ENCODE measurements at places on chromosomes 2 and 18.

- no peak for DNase-seq
These were observed 8.2 kb downstream of the ZFP36L2 start for GRCh38 chr2:43218155-43218701.

DNA sequence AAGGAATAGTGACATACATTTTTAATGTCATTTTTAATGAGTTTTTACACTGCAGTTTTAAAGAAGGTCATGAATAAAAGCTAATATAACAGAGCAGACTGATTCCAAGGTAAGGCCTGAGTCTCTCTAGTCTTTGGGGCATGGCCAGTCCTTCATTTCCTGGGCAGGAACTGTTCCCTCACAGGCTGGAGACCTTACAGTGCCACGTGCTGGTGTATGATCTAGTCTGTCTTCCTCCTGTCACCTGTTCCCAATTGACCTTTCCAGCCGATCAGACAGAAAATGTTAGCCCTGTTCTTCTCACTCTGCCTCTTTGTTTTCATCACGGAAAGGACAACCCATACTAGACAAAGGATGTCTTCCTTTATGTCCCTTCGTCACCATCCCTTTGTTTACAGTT is 33.6 kb downstream of the ZCCHC2 start:
- DNase-seq, result no peak

DNA sequence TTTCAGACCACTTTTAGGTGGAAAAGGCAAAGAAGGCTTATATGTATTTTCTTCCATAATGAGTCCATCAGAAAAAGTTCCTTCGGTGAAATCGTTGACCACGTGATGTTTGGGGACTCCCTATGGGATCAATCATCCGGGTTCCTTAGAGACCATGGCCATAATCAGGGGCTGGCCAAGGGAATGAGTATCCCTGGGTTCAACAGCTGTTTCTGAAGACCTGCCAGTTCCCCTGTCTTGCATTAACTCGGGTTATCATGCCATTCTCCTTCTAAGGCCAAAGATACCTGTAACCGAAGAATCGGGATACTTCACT is 18.7 kb upstream of the TMEM177 start:
- DNase-seq, result no peak

DNA sequence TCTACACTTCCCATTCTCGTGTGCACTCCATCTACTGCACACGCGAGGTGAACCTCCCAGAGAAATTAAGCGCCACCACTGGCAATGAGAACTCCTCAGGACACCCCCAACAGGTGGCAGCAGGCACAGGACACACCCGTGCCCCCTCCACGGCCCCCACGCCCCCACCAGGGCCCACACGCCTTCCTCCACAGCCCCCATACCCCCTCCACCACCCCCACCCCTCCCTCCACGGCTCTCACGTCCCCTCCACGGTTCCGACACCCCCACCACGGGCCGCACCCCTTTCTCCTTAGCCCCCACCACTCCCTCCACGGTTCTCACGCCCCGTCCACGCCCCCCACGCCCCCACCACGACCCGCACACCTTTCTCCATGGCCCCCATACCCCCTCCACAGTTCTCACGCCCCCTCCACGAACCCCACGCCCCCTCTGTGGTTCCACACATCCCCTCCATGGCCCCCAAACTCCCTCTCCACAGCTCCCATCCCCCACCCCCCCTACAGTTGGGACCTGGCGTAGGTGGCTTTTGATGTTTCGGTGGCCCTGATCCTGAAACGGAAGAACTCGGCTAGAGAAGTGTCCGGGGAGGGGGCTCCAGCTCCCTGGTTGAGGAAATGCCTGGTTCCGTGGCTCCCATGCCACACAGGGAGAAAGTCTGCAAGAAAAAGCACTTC is 110.8 kb downstream of the ZNF516 start:
- DNase-seq, result no peak

- DNase-seq, result no peak
These were observed 99.1 kb downstream of the SH3BP4 start for GRCh38 chr2:235050980-235051351.

- DNase-seq, result no peak
These were observed 28.6 kb upstream of the VWC2L start for GRCh38 chr2:214382229-214382628.

- DNase-seq, result no peak
These were observed 354.8 kb downstream of the DCC start for GRCh38 chr18:52694804-52695203.

GRCh38 chr2:6421888-6422287 is 443.8 kb downstream of the CMPK2 start:
- no peak for DNase-seq

Measured in CD4-positive, alpha-beta T cell treated with Interleukin-6 for 4 hours (primary cell).